ENCODE measurements at places on chromosomes 16 and 17.

DNA sequence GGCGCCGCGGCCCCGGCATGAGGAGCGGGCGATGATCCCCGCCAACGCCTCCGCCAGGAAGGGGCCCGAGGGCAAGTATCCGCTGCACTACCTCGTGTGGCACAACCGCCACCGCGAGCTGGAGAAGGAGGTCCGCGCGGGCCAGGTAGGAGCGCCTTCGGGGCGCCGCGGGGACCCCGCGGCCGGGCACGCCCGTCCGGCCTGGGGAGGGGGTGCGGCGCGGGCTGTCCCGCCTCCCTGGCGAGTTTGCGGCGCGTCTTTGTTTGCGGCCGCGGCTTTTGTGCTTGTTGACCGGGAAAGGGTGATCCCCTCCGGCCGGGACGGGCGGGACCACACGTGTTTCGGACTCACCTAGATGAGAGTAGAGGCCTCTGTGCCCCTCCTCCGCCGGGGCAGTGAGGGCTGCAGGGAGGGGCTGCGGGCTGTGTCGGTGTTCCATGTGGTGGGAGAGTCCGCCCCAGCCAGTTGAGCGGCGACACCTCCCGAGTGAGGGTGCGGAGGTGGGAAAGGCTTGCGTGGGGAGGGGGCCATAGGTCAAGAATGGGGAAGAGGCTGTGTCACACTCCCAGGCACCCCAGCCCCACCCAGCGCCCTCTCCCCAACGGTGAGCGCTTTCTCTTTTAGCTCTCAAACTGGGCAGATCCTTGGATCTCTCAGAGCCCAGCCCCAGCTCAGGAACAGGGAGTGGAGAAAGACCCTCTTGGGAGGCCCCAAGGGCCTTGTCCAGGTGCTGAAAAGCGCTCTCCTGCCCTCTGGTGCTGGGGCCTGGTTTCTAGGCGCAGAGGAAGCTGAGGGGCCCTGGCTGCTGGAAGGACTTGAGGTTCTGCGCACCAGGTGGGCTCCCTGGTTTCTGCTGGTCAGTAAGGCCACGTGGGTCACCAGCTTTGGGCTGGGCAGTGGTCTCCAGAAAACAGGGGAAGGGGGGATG is 923 bp downstream of the ANKRD13B start:
- DNase-seq = peak; percentile 24

GRCh38 chr17:61422116-61422799 is 22.6 kb downstream of the TBX2 start:
- no peak for DNase-seq

GRCh38 chr16:25027781-25028180 is 12.6 kb upstream of the ARHGAP17 start:
- no peak for DNase-seq

- DNase-seq = no peak
Measured at GRCh38 chr17:4318186-4318585, 48.3 kb downstream of the UBE2G1 start.

GRCh38 chr16:59740858-59741257 is 1006.7 kb upstream of the GOT2 start:
- no peak for DNase-seq

Data from IMR-90 (cell line).